ENCODE measurements at places on chromosomes 3 and 15. TPM values are rescaled to one million over a fixed set of nuclear protein-coding genes. Genes with fewer than 3 reads are reported as not detected.

Gene SORD
- 6.5 TPM for polyA plus RNA-seq

Gene RPL15
- polyA plus RNA-seq, result 2,583 TPM

Gene CCR3
- polyA plus RNA-seq, result 0.15 TPM

Gene GAP43
- polyA plus RNA-seq, result 1.4 TPM
